ENCODE measurements at places on chromosomes 12 and 14. TPM values are rescaled to one million over a fixed set of nuclear protein-coding genes. Genes with fewer than 3 reads are reported as not detected.

Gene CCDC198
- 1.9 TPM for total RNA-seq

Gene TAS2R7
- not detected for total RNA-seq

Gene TMEM30B
- 0.29 TPM for total RNA-seq

Gene FAM186B
- 0.16 TPM for total RNA-seq

Gene AICDA
- 0.13 TPM for total RNA-seq

Gene KRT5
- 0.49 TPM for total RNA-seq

Gene SLC16A7
- total RNA-seq: 0.11 TPM

Gene MUCL1
- total RNA-seq: not detected

Gene RECQL
- total RNA-seq: 70.4 TPM

Gene ART4
- not detected for total RNA-seq

Gene CEBPE
- total RNA-seq: not detected

Gene ANG
- 8.7 TPM for total RNA-seq

Gene KCNMB4
- 0.51 TPM for total RNA-seq

Gene TSHR
- total RNA-seq: not detected

Gene GPX2
- total RNA-seq: 195 TPM

Gene FITM1
- not detected for total RNA-seq

Gene ACVRL1
- 0.14 TPM for total RNA-seq

Gene TSPAN19
- not detected for total RNA-seq

Gene IL31
- not detected for total RNA-seq

Gene PYGL
- 162 TPM for total RNA-seq

Gene AKAP3
- total RNA-seq: not detected

Gene SLC25A21
- total RNA-seq: 1.0 TPM

Gene SLC8B1
- total RNA-seq: 9.5 TPM

Gene SLC7A8
- 0.82 TPM for total RNA-seq
